NCI-H345 (cell line): ENCODE measurements at places on chromosomes 1 and 21.

DNA sequence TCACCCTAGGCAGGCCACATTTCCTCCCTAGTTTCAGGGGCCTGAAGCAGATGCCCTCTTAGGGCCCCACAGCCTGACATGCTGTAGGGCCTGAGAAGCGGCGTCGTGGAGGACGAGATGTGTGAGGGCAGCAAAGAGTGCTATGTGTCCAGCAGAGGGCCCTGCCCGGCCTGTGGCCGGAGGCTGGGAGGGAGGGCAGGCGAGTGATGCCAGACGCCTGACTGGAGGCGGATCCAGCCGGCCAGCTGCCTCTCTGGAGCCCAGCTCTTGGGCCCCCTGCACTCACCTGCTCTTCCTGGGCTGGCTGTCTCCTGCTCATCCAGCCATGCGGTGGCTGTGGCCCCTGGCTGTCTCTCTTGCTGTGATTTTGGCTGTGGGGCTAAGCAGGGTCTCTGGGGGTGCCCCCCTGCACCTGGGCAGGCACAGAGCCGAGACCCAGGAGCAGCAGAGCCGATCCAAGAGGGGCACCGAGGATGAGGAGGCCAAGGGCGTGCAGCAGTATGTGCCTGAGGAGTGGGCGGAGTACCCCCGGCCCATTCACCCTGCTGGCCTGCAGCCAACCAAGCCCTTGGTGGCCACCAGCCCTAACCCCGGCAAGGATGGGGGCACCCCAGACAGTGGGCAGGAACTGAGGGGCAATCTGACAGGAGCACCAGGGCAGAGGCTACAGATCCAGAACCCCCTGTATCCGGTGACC is at the start of gene GPR37L1:
GPR37L1 (plus strand) TSS at position 279 of the 697 bp plus-strand sequence; CDS start at position 326, 47 bp downstream.
- no peak for DNase-seq

GRCh38 chr1:168438626-168439025 is 105.2 kb downstream of the XCL2 start:
- no peak for DNase-seq

- no peak for DNase-seq
Measured at GRCh38 chr21:44431300-44431699, 24.0 kb upstream of the LRRC3 start.

GRCh38 chr1:220652995-220653394 is 37.2 kb upstream of the C1orf115 start:
- no peak for DNase-seq

- DNase-seq, result no peak
Measured at GRCh38 chr1:215018555-215018954, 64.0 kb upstream of the KCNK2 start.

DNA sequence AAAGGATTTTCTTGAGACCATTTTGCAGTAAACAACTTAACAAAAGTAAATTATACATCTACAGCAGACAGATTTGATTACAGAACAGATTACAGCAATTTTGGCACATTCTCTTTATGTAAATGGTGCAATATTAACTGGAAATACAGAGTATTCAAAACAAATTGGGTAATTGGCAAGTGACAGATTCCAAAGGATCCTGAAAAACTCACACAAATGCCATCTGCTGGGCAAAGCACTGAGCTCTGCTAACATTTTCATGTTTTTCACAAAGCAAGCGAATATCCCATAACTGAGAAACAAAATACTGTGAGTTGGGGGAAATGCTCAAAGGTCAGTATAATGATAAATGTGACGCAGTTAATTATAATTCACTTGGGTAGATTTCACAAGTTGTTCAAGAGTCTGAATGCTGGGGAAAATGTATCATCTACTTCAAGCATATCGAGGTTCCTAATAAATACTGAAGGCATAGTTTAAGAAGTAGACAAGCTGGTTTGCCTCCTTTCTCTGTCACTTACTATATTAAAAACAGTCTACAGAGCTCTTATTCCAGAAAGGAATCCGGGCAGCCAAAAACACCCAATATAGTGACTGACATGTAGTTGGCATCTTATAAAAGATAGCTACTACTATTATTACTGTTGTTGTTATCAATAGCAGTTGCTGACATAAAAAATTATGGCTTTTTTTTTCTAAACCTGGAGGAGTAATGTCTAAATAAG is 75.8 kb upstream of the SDC3 start:
- no peak for DNase-seq

- no peak for DNase-seq
Measured at GRCh38 chr1:96519851-96520578, 201.6 kb upstream of the PTBP2 start.

- DNase-seq, result no peak
Measured at GRCh38 chr1:177817937-177818875, 151.7 kb downstream of the SEC16B start.

- DNase-seq, result no peak
Measured at GRCh38 chr1:183630748-183631147, 4.8 kb downstream of the ARPC5 start.

GRCh38 chr1:12619792-12620487 is 1.9 kb upstream of the DHRS3 start:
- peak; percentile 83 for DNase-seq

DNA sequence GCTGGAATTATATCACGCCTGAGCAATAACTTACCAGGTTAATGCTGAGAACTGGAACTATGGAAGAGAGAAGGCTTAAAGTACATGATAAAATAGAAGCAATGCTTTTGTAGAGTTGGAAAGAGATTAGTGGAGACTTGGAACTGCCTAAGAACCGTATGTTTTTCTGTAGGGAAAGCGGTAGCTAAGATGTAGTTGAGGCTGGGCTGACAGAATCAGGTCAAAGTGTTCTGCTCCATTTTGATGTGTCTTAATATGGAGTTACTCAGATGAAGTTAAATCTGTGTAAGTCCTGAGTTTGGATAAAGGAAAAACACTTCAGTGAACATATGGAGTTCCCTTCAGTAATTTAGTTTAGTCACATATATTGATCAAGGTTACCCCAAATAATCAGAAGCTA is 860.9 kb upstream of the CXADR start:
- DNase-seq, result no peak

- no peak for DNase-seq
Measured at GRCh38 chr1:99657213-99658030, 11.5 kb downstream of the PALMD start.

DNA sequence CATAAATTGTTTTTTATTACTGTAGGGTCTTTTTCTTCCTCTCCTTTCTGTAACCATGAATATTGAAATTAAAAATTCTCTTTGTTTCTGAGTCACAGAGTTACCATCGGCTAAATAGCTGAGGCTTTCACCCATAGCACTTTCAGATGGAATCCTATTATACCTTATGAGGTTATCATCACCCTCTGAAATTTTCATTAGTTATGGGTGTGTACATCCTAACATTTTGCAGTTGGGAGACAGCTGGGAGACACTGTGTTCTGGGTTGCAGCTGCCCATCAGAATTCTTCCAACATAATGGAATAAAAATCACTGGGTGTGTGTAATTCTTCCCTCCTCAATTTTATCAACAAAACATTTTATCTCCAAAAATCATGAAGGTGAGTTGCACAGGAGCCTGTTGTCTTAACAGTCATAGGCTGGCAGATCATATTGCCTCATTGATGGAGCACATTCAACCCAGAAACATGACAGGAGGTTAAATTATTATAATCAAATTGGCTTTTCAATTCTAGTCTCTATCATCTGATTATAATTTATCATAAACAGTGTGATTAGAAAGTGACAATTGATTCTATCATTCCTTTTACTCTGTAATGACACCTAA is 17.4 kb downstream of the CYYR1 start:
- no peak for DNase-seq

DNA sequence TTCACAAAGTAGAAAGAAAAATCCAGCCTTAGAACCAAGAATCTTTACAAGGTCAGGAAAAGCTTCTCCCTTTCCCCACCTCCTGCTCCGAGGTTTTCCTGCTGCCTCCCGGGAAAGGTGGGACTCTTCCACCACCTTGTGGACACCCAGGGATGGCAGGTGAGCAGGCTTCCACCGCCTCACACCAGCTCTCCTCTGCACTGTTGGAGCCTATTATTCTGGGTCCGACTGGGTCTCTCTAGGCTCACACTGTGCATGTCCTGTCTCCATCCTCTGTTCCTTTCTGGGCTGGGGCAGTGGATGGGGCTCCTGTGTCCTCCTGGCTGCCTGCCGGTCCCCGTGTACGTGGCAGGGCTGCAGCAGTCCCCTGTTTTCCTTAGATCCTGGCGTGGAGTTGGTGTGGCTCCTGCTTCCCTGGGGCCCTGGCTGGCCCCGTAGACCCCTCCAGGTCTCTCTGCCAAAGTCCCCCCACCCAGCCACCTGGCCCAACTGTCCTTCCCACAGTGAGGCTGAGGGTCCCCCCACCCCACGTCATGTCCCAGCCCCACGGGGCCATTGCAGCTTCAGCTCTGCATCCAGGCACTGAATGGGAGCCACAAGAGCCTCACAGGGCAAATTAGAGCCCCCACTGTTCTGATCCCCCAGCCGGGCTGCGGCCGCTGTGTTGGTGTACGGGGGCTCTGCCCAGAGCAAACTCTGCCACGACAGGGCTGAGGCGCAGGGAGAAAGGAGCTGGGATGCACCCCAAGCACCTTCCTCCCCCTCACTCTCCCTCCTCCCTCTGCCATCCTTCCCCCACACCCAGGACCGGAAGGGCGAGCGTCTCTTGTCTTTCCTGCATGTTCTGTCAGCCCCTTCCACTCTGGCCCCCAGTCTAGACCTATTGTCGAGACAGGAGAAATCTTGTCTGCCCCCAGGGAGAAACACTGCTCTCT is 3.3 kb upstream of the SLC45A1 start:
- peak; percentile 79 for DNase-seq

- DNase-seq, result no peak
Measured at GRCh38 chr1:205907794-205908193, 35.5 kb downstream of the SLC26A9 start.

DNA sequence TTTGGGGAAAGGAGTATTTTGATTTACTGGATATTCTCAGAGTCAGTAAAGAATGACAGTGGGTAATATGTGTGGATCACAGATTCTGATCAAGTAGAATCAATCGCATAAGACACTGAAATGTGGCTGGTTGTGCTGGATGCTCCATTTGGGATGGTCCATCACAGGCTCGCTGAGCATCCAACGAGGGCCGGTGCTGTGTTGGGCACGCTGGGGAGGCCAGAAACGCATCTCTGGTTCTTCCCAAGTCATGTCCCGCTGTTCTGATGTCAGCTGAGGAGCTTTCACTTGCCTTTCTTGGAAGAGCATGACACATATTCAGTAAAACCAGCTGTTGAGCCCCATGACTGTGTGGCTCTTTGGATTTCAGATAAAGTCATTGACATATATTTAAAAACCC is 72.0 kb downstream of the UMODL1 start:
- no peak for DNase-seq

DNA sequence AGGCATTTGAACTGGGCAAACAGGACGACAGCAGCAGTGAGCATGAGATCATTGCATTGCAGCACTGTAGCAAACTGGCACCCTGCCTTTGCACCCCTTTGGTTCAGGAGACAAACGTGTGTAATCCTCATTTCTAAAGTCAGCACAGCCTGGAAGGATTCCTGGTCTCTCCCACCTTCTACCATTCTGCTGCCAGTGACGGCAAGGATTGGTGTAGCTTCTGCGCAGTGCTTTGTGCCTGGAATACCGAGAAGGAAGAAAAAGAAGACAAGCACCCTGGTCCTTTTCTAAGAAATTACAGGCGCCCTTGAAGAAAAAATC is 805.3 kb downstream of the USP25 start:
- DNase-seq, result peak; percentile 56

DNA sequence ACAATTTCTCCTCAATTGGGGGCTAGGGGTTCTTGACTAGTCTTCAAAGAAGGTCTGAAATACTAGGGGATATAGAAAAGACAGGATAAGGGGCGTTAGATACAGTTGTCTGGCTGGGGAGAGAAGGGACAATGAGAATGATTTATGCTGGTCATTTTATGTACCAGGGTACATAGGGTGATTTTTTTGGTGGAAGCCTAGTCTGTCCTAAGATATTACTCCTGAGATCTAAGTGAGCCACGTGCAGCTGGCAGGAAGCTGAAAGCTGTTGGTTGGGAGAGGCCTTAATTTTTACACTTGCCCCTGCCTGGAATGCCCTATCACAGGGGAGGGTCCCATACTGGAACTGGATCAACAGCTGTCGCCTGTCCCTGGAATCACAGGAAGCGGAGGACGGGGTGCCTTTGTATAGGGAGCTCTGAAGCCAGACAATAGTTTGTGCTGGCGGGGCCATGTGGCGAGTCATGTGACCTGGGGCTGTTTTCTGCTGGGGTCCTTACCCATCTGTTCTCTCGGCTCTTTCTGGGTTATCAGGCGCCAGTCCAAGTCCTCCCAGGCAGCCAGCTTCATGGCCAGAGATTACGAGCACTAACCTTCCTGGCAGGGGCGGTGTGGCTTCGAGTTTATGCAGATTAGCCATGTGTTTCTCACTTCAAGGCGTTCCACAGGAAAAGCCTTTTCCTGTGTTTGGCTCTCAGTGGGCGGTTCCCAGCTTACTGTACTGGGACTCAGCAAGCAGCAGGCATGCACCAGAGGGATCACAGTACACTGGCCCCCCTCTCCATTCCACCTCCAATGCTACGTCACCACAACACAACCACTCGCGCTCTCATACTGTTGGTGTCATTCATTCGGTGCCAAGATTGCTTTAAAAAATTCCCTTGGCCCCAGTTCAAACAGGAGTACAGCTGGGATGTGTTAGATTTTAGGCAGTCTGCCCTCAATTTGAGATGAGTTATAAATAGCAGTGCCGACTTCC is 27.5 kb downstream of the ARID1A start:
- peak; percentile 86 for DNase-seq

DNA sequence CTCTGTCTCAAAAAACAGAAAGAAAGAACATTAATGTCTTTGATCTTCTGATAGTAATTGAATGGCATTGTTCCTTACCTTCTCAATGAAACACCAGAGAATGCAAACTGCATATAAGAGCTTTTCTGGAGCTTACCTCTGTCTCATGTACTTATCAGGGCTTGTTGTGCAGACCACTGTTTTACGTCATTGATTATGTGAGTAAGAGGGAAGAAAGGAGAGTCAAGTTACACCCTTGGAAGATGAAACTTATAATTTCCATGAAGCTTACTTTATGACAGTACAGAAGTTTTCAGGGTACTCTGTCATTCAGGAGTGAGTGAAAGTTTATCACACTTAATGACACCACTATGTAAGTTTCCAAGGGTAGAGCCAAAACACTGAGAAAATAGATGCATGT is 49.0 kb upstream of the MAB21L3 start:
- DNase-seq, result no peak

DNA sequence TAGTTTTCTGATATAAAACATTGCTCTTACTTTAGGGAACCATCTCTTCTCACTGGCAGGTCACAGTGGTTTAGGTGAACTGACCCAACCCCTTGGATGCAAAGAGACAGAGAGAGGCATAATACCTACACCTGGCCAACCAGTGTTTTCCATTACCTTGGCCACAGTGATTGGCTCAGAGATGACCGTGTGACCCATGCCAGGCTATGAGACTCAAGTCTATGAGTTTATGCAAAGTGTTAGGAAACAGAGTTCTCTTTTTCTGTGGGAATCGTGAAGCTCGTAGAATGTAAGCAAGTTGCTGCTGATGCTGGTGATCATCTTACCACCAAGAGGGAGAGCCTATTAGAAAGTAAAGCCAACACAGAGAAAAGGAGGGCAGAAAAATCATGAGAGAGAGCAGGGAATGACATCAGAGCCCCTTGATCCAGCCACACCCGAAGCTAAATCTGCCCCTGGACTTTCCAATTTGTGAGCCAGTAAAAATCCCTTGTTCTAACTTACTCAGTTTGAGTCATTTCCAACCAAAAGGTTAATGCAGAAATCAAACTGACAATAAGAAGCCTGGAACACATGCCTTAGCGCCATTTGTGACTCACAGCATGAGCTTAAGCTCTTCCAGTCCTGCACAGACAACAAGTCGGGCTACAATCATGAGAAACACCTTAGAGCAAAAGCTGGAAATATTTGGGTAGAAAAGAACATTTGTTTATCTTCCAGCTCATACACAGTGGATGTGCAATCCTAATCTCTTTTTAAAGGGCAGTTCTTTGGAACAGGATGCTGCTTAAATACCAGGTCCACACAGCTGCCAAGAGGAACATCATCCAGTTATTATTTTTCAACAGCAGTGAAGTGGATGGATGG is 81.3 kb upstream of the KAZN start:
- DNase-seq, result peak; percentile 28
